Stimulated activated CD8-positive, alpha-beta memory T cell treated with anti-CD3 and anti-CD28 coated beads, Interleukin-12 subunit alpha, Interleukin-12 subunit beta, amount 100 ng/mL, for 4 hours (primary cell): ENCODE measurements at places on chromosomes 12 and 14.

GRCh38 chr14:105064721-105065143 is 498 bp downstream of the GPR132 start:
- no peak for DNase-seq

GRCh38 chr12:116635487-116635886 is 76.3 kb downstream of the MAP1LC3B2 start:
- no peak for DNase-seq

- DNase-seq, result no peak
Observed at GRCh38 chr12:98420461-98420860, 94.9 kb upstream of the TMPO start.

DNA sequence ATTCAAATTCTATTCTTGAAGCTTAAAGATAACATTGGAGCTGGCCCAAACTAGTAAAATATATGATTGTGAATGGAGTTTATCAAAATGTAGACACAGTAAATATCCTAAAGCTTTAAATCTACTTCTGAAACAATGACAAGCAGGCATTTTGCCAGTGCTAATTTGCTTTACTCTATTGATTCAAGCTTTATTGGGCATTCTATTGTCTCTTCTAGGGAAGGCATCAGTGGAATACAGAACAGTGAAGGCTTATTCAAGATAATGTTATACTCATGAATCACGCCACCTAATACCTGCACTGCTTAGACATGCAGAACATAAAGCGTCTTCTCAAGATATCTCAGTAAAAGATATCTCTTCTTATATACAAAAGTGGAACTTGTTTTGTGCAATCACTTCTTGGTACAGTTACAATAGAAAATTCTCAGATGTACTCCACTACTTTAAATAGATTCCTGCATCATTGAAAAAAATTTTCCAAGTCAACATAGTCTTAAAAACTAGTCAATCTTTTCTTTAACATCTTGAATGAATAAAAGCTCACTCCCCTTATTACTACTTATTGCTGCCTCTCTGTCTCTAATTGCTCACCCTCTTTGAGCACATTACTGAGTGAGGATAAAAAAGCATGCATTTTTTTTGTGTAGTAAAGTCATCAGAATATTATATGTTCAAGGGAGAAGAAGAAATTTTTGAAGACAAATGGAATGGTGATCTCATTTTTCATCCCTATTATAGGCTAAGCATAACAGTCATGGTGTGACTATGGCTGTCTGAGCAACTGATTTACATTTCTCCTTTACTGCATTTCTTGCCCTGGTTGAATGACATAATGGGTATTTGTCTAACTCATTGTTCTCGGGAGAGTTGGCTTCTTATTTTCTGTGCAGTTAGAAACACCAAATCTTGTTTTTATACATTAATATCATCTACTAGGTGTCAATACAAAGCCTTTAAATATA is 98.0 kb upstream of the E2F7 start:
- no peak for DNase-seq

- no peak for DNase-seq
Observed at GRCh38 chr12:79782172-79782900, 91.6 kb upstream of the PAWR start.

GRCh38 chr14:90535556-90536090 is 138.8 kb downstream of the CALM1 start:
- DNase-seq, result no peak

DNA sequence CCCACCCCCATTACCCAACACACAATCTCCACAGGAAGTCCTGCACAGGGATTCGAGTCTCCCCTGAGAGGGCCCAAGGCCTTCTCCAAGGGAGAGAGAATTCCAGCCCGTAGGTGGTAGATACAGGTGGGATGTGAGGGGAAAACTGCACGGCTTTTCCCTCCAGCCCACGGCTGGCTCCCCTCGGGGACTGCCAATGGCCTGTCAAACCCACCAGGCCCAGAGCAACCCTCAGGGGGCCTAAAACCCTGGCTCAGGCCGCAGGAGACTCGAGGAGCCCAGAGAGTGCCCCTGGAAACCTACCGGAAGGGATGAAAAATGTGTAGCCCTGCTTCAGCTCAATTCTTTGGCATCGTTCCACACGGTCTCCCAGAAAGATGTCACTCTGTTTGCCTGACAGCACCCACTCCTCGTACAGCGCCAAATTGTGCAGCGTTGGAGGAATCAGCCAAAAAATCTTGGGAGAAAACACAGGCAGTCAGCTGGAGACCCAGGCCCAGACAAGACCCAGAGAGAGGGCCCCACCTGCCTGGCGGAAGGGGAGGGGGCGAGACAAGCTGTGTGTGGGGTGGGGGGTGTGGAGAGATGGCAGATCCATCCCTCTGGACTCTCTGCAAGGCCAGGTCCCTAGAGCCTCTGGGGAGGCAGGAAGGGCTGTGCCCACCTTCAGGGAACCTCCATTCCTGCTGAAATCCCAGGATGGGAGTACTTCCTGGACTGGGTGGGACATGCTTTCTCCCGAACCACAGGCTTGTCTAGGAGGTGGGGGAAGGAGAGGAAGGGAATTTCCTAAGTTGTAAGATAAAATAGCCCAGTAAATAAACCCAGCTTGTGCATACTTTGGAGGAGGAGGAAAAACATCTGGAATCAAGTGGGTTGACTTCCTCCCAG is 48.1 kb downstream of the KDM2B start:
- DNase-seq, result no peak

GRCh38 chr14:94398182-94398479 is 9.7 kb upstream of the SERPINA1 start:
- no peak for DNase-seq

GRCh38 chr12:131770120-131770519 is 58.1 kb upstream of the MMP17 start:
- DNase-seq, result no peak

GRCh38 chr12:3559601-3560294 is 68.7 kb downstream of the PRMT8 start:
- no peak for DNase-seq

GRCh38 chr12:31737345-31737744 is 8.5 kb upstream of the AMN1 start:
- no peak for DNase-seq

- no peak for DNase-seq
Observed at GRCh38 chr12:103712216-103712615, 125.1 kb downstream of the STAB2 start.

DNA sequence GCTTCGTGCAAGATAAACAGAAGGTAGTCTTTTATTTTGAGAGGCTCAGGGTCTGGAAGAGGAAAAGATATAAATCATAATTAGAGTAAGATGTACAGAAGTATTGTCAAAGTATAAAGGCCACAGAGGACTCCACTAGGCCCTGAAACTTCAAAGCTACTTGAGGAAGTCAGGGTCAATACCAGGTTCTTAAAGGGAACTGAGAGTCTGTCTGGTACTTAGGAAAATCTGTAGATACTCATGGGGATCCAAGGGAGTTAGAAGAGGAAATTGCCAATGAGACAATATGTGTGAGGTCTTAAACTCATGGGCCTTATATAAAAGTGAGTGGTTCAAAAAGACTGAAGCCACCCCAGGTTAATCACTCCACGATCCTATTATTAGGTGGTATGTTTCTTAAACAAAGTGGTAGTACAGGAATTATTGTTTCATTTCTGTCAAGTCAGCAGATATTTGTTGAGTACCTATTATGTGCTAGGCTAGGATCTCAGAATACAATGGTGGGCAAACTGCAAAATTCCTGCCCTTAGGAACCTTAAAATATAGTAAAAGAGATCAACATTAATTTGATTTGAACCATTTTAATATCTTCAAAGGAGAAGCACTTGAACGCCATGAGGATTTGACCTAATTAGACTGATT is 314.6 kb downstream of the ADAMTS20 start:
- DNase-seq, result no peak

DNA sequence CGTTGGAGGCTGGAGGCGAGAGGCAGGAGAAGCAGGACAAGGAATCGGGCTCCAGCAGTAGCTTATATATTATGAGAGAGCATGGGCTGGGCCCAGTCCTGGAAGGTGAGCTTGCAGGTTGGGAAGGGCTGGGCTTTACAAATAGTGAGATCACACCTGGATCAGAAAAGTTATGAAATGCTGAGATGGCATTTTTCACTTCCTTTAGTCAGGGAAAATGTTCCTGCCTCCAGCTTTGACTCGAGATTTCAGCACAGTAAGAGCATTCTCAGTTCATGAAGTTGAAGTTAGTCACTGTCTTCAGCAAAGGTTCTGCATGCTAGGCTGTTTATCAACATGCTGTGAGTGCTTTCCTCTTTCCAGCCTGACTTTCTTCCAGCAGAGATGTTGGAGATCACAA is at the start of gene KRT6C:
Gene KRT6C, minus strand, starts transcription at position 38 of the 400 bp plus-strand sequence. CDS start 68 bp downstream, outside the sequence.
- no peak for DNase-seq

- no peak for DNase-seq
Observed at GRCh38 chr12:4974217-4974616, 64.5 kb downstream of the KCNA1 start.

GRCh38 chr14:60114881-60115280 is 23.2 kb downstream of the PCNX4 start:
- no peak for DNase-seq

DNA sequence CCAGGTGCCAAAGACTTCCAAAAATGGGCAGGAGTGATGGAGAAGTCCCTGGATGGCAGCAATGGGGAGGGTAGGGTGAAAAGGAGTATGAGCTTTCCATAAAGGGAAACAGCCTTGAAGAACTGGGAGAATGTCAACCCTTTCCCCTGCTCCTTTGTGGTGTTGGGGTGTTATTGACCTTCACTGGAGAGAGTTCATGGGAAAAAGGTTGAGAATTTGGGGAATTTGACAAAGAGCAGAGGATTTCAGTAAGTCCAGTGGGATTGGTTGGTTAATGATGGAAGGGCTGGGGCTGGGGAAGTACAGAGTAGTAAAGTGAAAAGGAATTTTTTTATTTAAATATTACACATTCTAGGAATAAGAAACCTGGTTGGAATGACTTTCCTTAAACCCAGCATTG is 116.6 kb downstream of the ERC1 start:
- DNase-seq, result no peak

GRCh38 chr14:54083549-54084239 is 127.1 kb upstream of the BMP4 start:
- no peak for DNase-seq

DNA sequence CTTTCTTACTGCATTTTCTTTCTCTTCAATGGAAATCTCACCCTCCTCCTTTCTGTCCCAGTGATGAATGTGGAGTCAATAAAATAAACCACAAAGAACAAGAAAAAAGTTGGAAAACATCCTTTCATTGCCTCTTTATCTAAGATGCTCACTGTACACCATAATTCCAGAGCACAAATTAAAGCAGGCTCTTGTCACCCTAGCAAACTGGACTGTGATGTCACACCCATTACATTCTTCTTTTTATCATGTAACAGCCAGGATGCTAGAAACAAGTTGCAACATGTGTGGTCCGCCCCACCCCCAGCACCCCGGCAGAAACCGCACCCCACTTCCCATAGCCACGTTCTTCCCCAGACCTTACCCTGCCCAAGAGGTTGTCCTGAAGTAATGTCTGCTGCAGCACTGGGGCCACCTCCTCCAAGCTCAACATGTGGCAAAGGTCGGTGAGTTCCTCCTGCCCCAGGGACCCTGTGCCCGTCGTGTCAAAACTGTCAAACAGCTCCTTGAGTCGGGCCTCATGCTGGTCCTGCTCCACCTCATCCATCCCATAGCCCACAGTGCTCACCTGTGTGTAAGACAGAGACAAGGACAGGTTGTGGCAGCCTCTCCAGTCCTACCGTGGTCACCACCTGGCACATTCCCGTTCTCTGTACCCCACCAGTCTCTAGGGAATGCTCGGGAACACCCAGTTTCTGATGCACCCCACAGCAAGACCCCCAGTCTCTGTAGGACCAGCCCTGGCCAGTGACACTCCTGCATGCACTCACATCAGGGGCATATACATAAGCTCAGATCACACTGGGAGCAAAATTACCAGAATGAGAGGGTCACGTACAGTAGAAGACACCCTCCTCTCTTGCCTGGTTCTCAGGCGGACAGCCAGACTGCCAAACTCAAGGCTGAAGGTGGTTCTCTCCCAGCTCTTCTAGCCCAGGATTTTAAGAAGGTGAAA is 9.2 kb downstream of the NIN start:
- no peak for DNase-seq

- DNase-seq, result no peak
Observed at GRCh38 chr12:105229371-105229770, 6.6 kb downstream of the APPL2 start.

DNA sequence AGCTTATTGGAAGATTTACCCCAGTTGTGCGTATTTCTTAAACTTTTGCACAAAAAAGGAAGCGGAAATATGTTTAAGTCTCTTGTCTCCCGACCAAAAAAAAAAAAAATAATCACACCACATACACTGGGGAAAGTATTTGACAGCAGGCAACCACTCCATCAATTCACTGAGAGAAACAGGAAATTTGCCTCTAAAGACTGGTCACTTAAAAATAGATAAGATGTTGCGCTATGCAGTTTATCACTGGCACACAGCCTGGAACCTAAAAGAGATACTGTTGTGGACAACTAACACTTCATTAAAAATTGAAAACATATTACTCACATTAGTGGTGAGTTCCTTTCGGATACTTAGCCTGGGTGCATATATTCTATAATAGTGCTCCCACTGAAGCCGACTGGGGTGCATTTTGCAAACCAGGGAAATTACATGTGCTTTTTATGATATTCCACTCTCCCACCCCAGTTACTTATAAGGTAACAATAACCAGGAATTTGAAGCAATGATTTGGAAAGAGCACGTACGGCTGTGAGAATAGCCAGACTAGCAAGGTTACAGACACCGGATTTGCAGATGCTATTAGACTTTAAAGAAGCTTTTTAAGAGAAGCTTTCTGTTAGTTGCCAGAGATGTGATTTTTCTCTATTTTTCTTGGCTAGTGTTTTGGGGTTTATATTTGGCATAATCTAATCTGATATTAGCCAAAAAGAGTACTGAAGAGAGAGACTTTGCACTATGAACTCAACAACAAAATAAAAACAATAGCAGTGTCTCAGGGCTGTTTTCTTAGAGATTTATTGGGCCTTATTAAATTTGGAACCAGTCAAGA is 311.5 kb downstream of the NOVA1 start:
- no peak for DNase-seq

DNA sequence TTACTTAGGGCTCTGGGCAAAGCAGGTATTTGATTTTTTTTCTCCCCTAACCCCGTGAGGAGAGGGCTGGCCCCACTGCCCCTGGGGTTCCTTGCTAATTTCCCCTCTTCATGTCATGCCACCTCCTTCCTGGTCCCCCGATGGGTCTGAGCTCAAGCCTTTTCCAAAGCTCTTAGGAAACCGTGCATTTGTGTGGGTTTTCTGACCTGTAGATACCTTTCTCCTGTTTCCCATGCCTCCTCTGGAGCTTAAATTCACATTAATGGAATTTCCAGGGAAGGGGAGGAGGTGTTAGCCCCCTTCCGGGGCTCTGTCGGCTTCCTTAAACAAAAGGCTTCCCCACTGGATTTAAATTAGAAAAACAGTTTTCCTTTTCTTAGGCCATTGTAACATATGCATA is 12.6 kb downstream of the SFSWAP start:
- no peak for DNase-seq

GRCh38 chr14:69408331-69408960 is 10.0 kb downstream of the SLC39A9 start:
- DNase-seq, result no peak

DNA sequence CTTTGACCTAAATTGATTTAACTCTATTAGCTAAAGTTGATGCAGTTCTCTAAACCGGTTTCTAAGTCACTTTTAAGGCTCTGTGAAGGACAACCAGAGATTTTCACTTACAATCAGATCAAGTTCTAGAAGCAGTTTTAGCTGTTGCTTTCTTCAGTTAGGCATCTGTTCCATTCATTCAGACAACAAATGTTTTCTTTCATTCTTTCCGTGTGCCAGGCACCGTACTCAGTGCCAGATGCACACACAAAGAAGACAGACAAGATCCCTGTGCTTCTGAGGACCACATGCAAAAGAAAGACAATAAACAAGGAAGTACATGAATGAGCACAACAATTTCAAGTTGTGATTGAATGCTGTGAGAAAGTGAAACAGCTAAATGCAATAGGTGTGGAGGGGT is 11.1 kb upstream of the EGLN3 start:
- no peak for DNase-seq
